ENCODE measurements at places on chromosomes 1 and 21. TPM values are rescaled to one million over a fixed set of nuclear protein-coding genes. Genes with fewer than 3 reads are reported as not detected.

The NR5A2 gene
- under 0.01 TPM for total RNA-seq

The ERG gene
- total RNA-seq: 0.82 TPM

The FAM163A gene
- 0.41 TPM for total RNA-seq

The NHLH1 gene
- total RNA-seq: 0.41 TPM

The TMPRSS3 gene
- total RNA-seq: not detected

The ZNF687 gene
- total RNA-seq: 4.9 TPM

The CELA2B gene
- total RNA-seq: not detected

The CYP4Z1 gene
- 0.41 TPM for total RNA-seq

The IL20 gene
- not detected for total RNA-seq

The SCMH1 gene
- total RNA-seq: 29.8 TPM

The NR0B2 gene
- total RNA-seq: not detected

The ANKRD65 gene
- total RNA-seq: 1.2 TPM

Data from frontal cortex (tissue), 4 donors.